ENCODE measurements at places on chromosomes 4 and X. TPM values are rescaled to one million over a fixed set of nuclear protein-coding genes. Genes with fewer than 3 reads are reported as not detected.

Gene TLR10
- total RNA-seq: not detected

Gene ADRA2C
- total RNA-seq: 0.70 TPM

Gene MAP3K15
- total RNA-seq: 0.39 TPM

Gene NR3C2
- not detected for total RNA-seq

Gene NWD2
- total RNA-seq: not detected

Gene XKRX
- total RNA-seq: 0.08 TPM

Gene SOX3
- total RNA-seq: not detected

Gene PPEF2
- total RNA-seq: not detected

All from hair follicular keratinocyte (primary cell).